ENCODE measurements at places on chromosomes 3 and 15. TPM values are rescaled to one million over a fixed set of nuclear protein-coding genes. Genes with fewer than 3 reads are reported as not detected.

Gene UBA7
- total RNA-seq: 0.31 TPM

Gene KLF15
- total RNA-seq: 0.12 TPM

Gene TMC3
- total RNA-seq: not detected

Gene EHHADH
- 2.2 TPM for total RNA-seq

Gene POLQ
- 6.6 TPM for total RNA-seq

Gene LYZL4
- total RNA-seq: not detected

Gene HTR3E
- not detected for total RNA-seq

Gene TM6SF1
- 0.10 TPM for total RNA-seq

Gene EXD1
- not detected for total RNA-seq

Gene APBA2
- total RNA-seq: 21.8 TPM

Gene ZBTB47
- 5.4 TPM for total RNA-seq

Gene FEZF2
- total RNA-seq: not detected

Gene LEKR1
- total RNA-seq: 0.51 TPM

Gene SCAANT1
- not detected for total RNA-seq

Gene ANKRD34C
- total RNA-seq: not detected

Gene PPP1R14D
- 0.32 TPM for total RNA-seq

Gene PRR20G
- 0.14 TPM for total RNA-seq

Gene SLC22A13
- not detected for total RNA-seq

Gene C3orf18
- total RNA-seq: 2.6 TPM

Gene IMPG2
- total RNA-seq: not detected

Gene IGF1R
- total RNA-seq: 55.6 TPM

Gene CCR8
- total RNA-seq: not detected

Gene SNTN
- not detected for total RNA-seq

Gene PARP16
- 9.1 TPM for total RNA-seq

Gene ALPK3
- total RNA-seq: 0.03 TPM

Gene REC114
- not detected for total RNA-seq

Gene TMCO5A
- total RNA-seq: not detected

Gene UROC1
- not detected for total RNA-seq

Gene ZPLD1
- not detected for total RNA-seq
